NCI-H1092 treated with DMSO at 0.1 percent for 48 hours (cell line): ENCODE measurements at places on chromosomes 1 and 21.
A peak's percentile ranks its signal among the peaks of the same experiment; 100 is the strongest.

- DNase-seq: peak; percentile 88
These were observed 1.0 kb upstream of the DIRAS3 start for GRCh38 chr1:68051475-68051874.

DNA sequence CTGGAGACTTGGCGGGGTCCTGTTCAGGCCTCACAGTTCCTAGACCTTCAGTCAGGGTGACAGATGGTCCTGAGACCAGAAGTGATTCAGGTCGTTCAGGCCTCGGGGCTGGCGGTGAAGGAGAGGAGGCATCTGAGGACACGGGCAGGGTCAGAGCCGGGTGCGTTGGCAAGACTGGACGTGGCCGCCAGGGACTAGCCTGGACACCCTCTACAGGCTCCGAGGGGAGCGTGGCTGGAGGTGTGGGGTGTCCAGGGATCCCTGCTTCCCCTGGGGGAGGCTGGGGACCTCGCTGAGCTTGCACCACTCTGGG, 64.0 kb upstream of the TARDBP start:
- no peak for DNase-seq

DNA sequence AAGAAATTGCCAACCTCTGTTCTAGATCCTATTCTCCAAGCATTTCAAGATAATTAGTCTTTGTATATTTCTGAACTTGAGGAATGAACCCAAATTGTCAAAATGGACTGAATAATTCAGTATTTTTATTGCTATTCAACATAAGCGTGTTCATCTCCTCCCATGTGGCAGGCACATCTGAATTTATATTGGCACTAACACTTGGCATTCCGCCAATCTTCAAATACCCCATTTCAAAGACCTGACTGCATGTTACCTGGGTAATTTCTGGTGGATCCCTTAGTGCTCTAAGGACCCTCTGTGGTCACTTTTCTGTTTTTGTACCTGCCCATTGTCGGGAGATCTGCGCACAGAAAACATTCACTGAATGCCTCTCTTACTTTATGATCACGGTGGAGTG, 66.6 kb downstream of the BACE2 start:
- peak; percentile 83 for DNase-seq

- no peak for DNase-seq
These were observed 6.3 kb upstream of the EGLN1 start for GRCh38 chr1:231428377-231428776.

GRCh38 chr1:104648269-104648691, 898.6 kb downstream of the AMY1C start:
- peak; percentile 66 for DNase-seq

DNA sequence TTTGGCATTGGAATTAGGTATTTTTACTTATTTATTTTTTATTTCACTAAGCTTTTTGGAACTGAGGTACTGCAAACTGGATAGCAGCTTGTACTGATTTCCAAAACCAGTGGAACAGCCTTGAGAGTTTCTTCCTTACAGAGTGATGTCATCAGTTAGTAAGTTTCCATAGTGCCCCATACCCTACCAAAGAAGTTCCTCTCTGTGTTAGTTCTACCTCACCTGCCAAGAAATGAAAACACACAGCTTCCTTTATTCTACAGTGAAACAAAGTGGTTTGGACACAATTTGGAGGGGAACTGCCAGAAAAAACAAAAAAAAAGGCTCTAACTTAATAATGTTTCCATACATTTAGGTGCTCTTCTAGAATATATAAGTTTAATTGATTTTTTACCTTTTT, 430.9 kb upstream of the ADGRL2 start:
- no peak for DNase-seq

- DNase-seq: no peak
These were observed 16.1 kb downstream of the FH start for GRCh38 chr1:241503444-241503843.

- no peak for DNase-seq
These were observed 32.1 kb upstream of the IGSF3 start for GRCh38 chr1:116699605-116700004.

DNA sequence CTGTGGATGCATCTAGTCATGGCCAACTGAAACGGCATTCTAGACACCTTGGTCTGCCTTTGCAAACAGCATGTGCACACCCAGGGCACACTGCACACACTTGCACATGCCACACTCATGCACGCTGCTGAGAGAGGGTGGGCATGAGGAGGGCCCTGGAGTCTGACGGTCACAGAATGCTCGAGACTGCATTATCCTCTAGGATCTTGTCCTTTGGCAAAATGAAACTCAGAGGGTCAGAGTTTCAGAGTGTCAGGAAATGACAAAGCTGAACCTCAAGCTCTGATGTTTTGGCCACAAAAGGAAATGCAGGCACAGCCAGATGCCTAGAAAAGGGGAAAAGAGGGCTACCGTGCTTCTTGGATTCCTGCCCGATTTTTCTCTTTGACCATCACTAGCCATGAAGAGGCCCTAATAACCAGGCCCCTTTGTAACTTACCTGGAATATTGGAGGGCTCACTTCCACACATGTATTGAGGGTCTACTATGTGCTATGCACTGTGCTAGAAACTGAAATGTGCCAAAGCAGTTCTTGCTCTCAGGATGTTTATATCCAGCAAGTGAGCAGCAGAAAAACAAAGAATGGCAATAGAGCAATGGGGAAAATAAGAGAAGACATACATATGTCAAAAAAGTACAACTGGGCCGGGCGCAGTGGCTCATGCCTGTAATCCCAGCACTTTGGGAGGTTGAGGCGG, 65.4 kb downstream of the TOMM20 start:
- DNase-seq: no peak

DNA sequence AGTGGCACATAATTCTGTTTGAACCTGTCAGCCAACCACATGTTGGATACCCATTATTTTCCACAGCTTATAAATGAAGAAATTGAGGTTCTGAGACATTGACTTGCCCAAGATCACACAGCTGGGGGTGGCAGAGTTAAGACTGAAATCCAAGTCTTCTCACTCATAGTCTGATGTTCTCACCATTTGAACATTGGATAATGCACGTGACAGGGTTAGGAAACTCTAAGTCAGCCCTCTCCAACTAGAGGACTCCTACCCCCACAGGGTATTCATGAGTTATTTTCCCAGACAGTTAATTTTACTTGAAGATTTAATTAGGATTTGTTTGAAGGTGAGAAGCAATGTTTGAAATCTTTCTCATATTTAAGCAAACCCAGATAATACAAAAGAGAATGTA, 38.1 kb upstream of the C1orf105 start:
- no peak for DNase-seq

DNA sequence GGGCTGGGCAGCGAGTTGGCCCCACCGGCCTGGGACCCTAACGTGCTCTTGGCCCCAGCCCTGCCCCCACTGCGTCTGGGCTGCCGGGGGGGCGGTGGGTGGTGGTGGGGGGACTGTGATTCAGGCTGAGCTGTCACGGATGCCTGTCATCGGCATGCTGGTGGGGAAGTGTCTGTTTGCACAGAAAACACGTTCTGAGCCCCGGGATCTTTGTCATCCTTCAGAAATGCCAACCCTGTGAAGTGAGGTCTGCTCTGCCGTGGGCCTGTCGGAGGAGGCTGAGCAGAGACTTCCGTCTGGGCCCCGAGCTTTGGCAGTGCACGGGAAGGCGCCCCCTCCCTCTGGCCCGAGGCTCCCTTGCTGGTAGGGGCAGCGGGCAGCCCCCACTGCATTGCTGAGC, 24.3 kb upstream of the PLCH2 start:
- DNase-seq: no peak

GRCh38 chr1:68442006-68442405, 7.7 kb downstream of the RPE65 start:
- DNase-seq: no peak

DNA sequence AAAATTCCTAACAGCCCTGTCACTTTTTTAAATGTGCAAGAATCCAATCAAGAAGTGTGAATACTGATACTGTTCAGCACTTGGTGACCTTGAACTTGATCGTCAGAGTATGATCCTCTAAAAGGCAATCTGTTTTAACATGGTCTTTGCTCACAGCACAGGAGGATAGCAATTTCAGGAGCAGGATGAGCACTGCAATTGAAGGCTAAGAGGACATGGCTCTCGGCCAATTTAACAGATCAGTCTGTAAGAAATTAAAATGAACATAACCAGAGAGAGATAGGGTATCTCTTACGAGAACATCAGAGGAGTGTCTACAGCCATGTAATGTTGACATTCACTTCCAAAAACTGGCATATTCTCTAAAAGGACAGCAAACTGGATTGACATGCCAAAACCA, 243.1 kb downstream of the LTN1 start:
- DNase-seq: no peak

GRCh38 chr1:116777831-116778830, 23.9 kb downstream of the CD2 start:
- no peak for DNase-seq

GRCh38 chr1:228751360-228752098, 16.2 kb downstream of the RHOU start:
- DNase-seq: no peak

DNA sequence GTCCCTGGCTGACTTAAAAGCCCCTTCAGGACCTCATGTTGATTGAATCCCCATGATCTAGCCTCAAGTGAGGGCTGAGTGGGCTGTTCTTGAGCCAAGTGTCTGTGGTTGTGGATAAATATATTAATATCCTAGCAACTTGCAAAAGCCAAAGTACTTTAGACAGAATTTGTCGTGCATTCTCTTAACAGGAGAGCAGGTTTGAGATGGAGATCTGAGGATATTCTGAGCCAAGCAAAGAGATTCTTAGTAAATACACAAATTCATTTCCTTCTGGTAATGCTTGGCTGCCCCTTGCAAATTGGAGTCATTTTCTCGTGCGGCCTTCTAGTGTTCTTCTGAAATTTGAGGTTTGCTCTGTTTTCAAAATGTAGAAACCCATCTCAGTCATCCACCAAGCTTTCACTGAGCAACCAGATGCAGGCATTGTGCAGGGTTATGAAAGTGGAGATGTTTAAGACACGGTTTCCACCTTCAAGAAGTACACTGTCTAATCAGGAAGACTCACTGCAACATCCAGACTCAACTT, 242.1 kb upstream of the JUN start:
- DNase-seq: no peak

- DNase-seq: no peak
These were observed 31.4 kb upstream of the BECN2 start for GRCh38 chr1:241926141-241926540.

DNA sequence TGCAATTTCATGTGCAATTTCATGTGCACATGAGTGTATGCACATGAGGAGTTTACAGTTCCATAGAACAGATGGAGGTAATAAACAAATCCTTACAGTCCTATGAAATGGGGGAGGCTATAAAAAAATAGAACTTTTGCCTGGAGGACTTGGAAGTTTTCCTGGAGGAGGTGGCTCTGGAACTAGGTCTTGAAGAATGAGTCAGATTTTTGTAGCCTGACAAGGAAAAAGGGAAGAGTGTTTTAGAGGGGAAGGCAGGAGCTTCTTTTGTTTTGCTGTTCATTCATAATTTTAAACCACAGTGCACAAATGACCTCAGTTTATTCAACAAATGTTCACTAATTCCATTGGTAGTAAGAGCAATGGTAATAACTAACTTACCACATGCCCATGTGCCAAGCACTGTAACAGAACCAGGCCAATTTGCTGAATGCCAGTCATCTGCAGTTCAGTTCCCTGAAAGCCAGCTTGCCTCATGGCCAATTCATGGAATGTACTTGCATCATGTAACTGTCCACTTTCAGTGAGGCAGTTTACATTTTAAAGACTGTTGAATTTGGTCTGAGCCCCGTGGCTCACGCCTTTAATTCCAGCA, 2.7 kb downstream of the DIO1 start:
- DNase-seq: no peak

DNA sequence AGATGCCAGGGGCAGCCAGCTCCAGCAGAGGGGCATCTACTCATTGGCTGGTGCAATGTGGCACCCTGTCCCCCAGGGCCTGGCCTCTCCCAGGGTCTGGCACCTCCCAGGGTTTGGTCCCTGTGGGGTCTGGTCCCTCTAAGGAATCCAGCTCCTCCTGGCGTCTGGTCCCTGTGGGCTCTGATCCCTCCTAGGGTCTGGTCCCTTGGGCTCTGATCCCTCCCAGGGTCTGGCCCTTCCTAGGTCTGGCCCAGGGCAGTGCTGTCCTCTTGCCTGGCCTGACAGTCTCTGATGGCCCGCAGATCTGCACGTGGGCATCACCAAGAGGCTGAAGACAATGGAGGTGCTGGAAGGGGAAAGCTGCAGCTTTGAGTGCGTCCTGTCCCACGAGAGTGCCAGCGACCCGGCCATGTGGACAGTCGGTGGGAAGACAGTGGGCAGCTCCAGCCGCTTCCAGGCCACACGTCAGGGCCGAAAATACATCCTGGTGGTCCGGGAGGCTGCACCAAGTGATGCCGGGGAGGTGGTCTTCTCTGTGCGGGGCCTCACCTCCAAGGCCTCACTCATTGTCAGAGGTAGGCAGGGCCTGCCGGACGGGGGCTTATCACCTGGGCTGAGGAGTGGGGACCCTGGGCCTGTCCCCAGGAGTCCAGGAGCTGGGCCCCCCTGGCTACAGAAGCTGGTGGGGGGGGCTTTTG, 73.9 kb downstream of the OBSCN start:
- no peak for DNase-seq

- peak; percentile 68 for DNase-seq
These were observed at the start of gene HUNK for GRCh38 chr21:31872452-31873274. Gene HUNK (plus strand): TSS chr21:31873020. CDS start chr21:31873675, 655 bp downstream.

DNA sequence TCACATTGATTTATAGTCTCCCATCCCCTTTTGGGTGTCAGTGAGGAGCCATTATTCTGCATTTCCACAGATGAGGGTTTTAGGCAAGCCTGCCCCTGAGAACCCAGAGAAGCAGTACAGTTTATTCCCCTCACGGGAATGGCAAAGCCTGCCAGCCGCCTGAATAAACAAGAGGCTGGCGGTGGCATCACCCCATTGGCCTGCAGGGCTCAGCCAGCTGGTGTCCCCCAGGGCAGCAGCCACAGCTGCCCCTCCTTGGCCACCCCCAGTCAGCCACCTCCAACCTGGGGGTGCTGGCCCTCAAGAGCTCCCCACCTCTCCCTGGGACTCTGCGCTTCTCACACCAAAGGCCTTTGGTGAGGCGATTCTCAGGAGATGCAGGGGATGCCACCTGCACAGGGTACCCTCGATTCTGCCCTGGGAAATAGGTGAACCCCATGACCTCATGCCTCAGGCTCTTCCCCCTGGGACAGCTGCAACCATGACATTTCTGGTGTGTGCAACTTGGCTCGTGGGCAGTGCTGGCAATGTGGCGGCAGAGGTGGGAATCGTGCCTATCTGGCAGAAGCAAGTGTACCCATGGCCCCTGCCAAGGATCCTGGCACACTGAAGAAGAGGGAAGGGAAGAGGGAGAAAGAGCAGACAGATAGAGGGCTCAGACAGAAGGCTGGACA, 14.0 kb downstream of the OLFML2B start:
- DNase-seq: no peak

DNA sequence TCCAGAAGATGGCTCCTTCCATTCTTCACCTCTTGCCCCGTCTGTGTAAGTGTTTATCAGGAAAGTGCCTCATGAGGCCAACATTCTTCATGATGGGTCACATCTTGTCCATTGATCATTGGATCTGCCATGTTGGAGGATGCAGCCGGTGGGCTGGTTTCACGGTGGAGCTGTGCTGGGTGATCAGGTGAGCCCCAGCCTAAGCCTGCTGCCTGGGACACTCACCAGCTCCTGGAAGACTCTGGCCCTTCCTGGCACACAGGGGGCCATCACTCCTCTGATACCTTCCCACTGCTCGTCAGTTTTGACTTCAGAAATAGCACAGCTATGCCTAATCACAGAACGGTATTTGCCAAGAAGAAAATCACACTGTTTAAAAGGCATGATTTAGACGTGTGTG, 38.3 kb downstream of the UBASH3A start:
- no peak for DNase-seq

- DNase-seq: no peak
These were observed 16.3 kb upstream of the IFNLR1 start for GRCh38 chr1:24203404-24203803.
